ENCODE measurements at places on chromosomes 2 and 18. TPM values are rescaled to one million over a fixed set of nuclear protein-coding genes. Genes with fewer than 3 reads are reported as not detected.

The PLCD4 gene
- 90.2 TPM for total RNA-seq

The FNDC4 gene
- 26.4 TPM for total RNA-seq

The POTEE gene
- total RNA-seq = 0.36 TPM

The GCG gene
- total RNA-seq = not detected

The FAM124B gene
- total RNA-seq = 269 TPM

The GALNT13 gene
- total RNA-seq = 26.3 TPM

The CYRIA gene
- 32.4 TPM for total RNA-seq

The LINC00305 gene
- total RNA-seq = 16.4 TPM

The IKZF2 gene
- total RNA-seq = 4.0 TPM

The METTL21A gene
- 14.9 TPM for total RNA-seq

The SERPINB10 gene
- not detected for total RNA-seq

The ABCB11 gene
- 1.9 TPM for total RNA-seq

The CMPK2 gene
- 0.49 TPM for total RNA-seq

The FBXO15 gene
- 5.4 TPM for total RNA-seq

The INHBB gene
- total RNA-seq = 4.7 TPM

The EVX2 gene
- not detected for total RNA-seq

The TXNDC2 gene
- not detected for total RNA-seq

The CCDC68 gene
- 0.87 TPM for total RNA-seq

The NMUR1 gene
- not detected for total RNA-seq

The CASP10 gene
- 38.6 TPM for total RNA-seq

The ZNF892 gene
- 11.2 TPM for total RNA-seq

The ZFAND2B gene
- total RNA-seq = 39.7 TPM

The CLEC4F gene
- 0.23 TPM for total RNA-seq

The IL36RN gene
- total RNA-seq = not detected

The MC2R gene
- not detected for total RNA-seq

The FOXD4L1 gene
- not detected for total RNA-seq

The TMEM178A gene
- 4.8 TPM for total RNA-seq

Data from endothelial cell (in vitro differentiated cells).